Activated CD4-positive, alpha-beta T cell treated with anti-CD3 and anti-CD28 coated beads for 24 hours (primary cell): ENCODE measurements at places on chromosomes 3 and 15.

DNA sequence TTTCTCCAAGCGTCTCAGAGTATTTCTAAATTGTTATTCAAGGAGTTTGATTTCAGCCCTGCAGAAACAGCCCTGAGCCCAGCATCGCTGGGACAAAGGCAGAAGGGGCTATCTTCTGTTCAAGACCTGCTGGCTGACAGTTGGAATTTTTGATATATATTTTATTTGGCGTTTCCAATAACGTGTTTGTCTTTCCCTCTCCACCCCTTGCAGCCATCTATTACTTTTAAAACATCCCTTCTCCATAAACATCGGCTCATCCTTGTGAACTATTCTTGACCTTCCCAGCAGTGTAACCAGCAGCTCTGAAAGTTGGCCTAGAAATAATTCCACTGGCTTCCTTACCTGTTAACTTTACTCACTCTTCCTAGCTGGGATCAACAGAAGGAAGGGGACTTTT lies 5.5 kb upstream of the MEIS2 start:
- DNase-seq: no peak

DNA sequence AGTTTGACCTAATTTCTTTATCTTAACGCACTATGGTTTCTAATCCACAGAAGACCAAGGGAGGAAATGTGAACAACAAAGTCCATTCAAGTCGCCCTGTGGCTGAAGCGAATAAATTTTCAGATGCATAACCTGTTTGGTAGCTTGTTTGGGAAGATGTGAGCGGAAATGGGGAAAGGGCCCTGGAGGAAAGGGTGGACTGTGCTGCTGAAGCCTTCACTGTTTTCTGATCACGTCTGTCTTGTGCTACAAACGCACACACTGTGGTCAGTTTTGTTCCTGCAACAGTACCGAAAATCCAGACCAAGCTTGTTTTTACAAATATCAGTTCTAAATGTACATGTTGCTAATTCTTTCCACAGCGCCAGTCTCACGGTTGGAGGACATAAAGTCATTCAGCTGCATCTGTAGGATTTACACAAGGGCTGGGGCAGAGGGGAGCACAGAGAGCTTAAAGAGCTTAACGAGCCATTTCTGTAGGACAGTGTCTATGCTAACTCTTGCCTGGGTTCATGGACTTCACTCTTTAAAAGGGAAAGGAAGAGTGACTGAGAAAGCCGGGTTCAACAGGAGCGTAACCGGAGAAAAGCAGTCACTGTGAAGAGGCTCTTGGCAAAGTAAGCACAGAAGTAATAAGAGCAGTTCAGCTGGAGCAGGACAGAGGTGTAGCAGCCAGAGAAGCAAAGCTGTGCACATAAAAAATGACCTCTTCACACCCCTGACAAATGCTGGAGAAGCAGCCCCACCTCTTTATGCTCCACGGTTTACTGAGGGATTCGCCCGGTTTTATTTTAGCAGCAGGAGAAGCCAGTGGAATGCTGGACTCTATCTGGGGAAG lies 66.6 kb downstream of the USF3 start:
- DNase-seq: no peak

- no peak for DNase-seq
Measured at GRCh38 chr15:34031987-34032760, 6.8 kb downstream of the AVEN start.

GRCh38 chr3:177898185-177898584 lies 638.1 kb upstream of the KCNMB2 start:
- DNase-seq: no peak

DNA sequence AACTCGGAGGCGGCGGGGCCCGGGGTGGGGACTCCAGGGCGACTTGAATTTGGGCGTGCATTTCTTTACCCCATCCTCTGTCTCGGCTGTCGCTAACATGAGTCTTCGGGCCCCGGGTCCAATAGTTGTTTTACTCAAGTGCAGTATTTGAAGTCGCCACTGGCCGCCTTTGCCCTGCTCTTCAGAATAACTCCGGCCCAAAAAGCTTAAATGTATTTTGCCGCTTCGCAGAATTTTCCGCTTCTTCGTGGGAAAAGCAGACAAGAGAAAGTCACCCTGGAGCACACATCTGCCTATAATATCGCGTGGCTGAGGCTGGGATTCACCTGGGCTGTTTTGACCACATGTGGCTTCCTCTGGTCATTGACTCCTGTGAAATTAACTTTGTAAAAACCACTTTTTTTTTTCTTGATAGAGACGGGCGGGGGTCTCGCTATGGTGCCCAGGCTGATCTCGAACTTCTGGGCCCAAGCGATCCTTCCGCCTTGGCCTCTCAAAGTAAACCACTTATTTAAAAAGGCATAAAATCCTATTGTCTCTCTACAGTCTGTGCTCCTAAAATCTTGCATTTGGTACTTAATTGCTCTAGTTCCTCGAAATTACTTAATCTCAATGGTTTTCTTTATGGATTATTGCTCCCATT lies 676 bp downstream of the CNOT10 start:
- DNase-seq: no peak

GRCh38 chr3:31934866-31935265 lies 46.2 kb downstream of the OSBPL10 start:
- no peak for DNase-seq

DNA sequence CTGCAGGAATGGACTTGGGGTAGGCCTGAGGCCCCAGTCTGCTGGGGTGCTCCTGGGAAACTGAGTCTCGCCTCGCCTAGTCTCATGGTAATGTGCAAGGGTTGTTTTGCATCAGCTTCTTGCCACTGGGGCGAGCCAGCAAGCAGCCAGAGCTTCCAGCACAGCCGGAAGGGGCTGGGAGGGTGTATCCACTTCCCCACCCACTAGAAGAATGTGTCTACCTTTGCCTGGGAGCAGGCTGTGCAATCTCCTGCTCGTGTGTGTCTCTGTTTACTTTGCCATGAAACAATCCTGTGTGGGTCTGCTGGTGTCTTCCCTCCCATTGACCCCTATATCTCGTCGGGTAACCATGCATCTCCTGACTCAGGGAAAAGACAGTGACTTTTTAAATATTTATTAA lies 21.8 kb upstream of the ERICH6 start:
- no peak for DNase-seq

DNA sequence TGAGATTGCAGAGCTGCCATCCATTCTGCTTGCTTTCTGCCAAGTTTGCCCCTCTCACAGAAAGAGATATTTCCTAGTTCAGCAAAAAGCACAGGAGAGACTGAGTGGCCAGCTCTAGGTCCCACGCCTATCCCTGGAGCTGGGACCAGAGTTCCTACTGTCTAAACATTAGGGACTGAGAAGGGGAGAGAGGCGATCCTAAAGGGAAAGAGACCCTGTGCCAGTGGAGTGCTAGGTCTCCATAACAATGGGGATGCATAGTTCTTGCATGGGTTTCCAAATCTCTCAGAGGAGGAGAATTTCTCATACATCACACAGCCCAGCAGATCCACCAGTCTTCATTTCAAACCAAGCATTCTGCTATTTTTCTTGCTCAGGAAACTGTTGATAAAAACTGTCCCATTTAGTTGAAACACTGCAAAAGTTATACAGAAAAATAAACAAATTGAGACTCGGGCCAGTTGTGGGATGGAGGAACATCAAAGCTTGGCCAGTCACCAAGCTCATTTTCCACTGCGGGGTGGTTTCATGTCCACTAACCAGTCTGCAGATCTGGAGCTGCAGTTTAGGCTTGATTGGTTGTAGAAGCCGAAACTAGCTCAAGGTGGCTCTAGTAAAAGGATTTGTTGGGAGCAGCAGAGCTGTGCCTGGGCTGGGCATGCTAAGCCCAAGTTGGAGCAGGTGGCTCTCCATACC lies 62.7 kb downstream of the EEFSEC start:
- no peak for DNase-seq

DNA sequence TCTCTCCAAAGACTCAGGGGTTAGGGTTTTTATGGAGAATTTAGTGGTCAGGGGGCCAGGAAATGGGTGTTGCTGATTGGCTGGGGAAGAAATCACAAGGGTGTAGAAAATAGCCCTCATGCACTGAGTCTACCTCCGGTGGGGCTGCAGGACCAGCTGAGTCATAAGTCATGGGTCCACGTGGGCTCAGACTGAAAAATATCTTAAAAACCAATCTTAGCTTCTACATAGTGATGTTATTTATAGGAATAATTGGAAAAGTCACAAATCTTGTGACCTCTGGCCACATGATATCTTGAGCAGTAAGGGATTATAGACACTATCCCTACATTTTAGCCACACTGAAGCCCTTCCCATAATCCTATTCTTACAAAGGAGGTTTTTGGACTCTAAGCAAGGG lies 224.0 kb downstream of the DPH6 start:
- no peak for DNase-seq

DNA sequence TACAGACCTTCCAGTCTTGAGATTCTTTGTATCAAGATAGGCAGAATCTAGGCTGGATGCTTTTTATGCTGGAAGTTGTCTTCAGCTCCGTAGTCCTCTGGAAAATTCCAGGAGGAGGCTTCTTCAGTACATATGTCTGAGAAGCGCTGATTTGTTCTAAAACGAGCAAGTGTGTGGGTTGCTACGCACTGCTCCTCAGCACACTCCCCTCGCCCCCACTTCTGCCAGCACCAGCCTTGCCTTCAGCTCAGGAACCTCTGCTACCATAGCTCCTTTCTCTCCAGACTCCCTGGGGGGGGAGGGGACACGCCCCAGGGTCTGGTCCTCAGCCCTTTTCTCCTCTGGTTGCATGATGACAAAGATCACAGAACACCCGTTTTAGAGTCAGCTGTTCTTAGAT lies 75.5 kb upstream of the TRA2B start:
- DNase-seq: no peak

GRCh38 chr3:94912656-94913055 lies 849.8 kb downstream of the NSUN3 start:
- DNase-seq: no peak

- DNase-seq: no peak
Measured at GRCh38 chr3:146161663-146162002, 649 bp upstream of the PLOD2 start.

GRCh38 chr3:15903164-15903563 lies 105.4 kb upstream of the ANKRD28 start:
- no peak for DNase-seq

- no peak for DNase-seq
Measured at GRCh38 chr3:38190481-38190881, 25.1 kb downstream of the OXSR1 start.

DNA sequence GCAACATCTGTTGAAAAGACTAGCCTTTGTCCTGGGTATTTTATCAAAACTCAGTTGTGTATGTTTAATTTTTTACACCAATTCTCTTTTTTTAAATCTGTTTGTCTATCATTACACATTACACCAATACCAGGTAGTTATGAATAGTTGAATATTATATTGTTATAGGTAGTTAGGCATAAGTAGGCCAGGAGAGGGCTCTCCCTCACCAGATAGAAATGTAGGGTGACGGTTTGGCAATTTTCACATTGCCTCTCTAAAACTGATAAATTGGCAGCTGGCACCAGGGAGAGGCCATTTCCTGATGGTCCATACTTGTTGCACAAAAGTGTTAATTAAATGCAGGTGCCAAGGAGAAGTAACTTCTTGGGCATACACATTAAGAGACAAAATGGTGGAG lies 483.1 kb upstream of the EPHA6 start:
- DNase-seq: no peak

DNA sequence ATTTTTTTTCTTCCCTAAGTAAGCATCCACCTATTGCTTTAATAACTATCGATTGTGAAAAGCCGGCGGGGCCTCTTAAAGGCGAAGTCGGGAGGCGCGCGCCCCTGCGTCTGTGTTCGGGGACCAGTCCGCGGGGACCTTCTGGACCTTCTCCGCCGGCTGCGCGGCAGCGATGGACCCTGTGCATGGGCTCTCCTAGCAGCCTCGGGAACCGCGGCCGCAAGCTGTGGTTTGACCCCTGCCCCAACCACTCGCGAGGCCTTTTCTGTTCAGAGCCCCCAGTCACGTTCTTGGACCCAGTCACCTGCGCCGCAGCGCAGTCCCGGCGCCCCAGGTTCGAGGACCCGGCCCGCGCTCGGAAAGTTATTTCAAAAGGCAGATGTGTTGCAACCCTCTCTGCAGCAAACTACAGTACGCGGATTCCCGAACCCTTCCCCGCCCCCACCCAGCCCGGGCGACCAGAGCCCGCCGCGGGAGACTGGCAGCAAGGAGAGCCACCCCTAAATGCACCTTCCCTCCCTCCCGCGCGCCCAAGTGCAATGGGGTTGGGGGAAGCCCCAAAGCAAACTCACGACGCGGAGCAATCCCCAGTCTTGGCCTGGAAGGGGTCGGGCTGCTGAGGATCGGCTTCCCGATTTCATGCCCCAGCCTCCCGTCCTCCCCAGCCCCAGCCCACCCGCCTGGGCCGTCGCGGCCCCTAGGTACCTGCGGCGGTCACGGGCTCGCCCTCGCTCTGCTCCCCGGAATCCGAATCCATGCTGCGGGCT lies 684 bp downstream of the TNFAIP8L3 start:
- no peak for DNase-seq

DNA sequence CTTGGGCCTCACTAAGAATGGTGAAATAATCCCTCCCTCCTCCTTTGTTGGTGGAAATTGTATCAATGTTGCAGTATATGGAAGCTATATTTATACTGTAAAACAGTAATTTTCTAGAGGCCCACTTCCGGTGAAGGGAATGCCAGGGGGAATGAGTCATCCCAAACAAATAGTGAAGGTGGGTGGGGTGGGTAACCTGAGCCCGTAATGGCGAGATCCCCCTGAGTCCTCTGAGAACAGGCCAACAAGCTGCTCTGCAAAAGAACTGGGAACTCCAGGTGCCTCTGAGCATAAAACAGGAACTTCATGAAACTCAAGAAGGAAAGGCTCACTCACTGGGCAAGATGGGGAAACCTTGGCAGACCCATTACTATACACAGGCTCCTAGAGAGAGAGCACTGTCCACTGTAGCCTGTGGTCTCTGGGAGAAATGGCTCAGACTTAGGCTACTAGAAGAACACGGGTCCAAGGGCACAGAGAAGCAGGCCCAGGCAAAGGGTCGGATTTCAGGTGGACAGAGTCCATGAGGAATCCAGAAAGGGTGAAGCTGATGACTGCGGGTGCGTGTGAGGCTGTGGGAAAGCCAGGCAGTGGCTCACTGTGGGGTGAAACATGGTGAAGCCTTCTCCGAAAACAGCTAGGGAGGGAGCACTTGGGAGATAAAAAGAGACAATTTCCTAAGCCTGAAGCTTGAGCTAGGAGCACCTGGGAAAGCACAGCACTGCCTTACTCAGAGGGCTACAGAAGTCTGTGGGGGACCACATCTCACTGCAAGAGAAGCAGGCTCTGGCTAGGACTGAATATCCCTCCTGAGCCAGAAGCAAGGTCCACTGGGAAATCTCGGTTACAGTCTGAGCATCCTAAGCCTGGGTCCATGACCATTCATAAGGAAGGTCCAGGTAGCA lies 19.8 kb downstream of the LARP6 start:
- DNase-seq: no peak

GRCh38 chr3:125587039-125587648 lies 8.2 kb downstream of the OSBPL11 start:
- DNase-seq: no peak

- no peak for DNase-seq
Measured at GRCh38 chr3:71129611-71130431, 453.7 kb downstream of the FOXP1 start.

GRCh38 chr3:66453651-66454463 lies 47.0 kb downstream of the LRIG1 start:
- DNase-seq: no peak

DNA sequence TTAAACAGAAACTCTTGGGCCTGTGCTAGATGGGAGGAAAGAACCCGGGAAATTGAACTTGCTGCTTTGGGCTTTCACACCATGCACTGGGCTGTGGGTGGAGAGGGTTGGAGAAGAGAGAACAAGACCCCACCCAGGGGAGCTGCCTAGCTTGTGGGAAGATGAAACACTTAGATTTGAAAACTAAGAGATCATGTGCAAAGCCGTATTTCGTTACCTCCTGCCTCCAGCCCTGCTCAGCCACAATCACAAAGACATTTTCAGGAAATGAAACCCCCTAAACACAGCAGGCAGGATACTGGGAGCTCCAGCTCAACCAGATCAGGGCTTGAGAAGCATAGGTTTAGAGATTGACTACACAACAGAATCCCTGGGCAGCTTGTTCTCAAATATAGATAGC lies 183.0 kb upstream of the C2CD4B start:
- no peak for DNase-seq
